ENCODE measurements at places on chromosomes 7 and 10.

- DNase-seq = no peak
These were observed 336.8 kb downstream of the LRRTM3 start for GRCh38 chr10:67262675-67263074.

GRCh38 chr7:17638727-17639126 is 301.6 kb downstream of the SNX13 start:
- DNase-seq = no peak

- DNase-seq = no peak
These were observed 855.9 kb downstream of the GRID1 start for GRCh38 chr10:85510682-85511081.

GRCh38 chr7:42102301-42102700 is 134.7 kb downstream of the GLI3 start:
- no peak for DNase-seq

GRCh38 chr7:525740-526139 is 6.1 kb upstream of the PDGFA start:
- DNase-seq = no peak

GRCh38 chr10:113027230-113027573 is 77.2 kb downstream of the TCF7L2 start:
- no peak for DNase-seq

- no peak for DNase-seq
These were observed 73.7 kb downstream of the WDFY4 start for GRCh38 chr10:48758411-48758810.

- no peak for DNase-seq
These were observed 35.7 kb downstream of the ITIH2 start for GRCh38 chr10:7738536-7739407.

DNA sequence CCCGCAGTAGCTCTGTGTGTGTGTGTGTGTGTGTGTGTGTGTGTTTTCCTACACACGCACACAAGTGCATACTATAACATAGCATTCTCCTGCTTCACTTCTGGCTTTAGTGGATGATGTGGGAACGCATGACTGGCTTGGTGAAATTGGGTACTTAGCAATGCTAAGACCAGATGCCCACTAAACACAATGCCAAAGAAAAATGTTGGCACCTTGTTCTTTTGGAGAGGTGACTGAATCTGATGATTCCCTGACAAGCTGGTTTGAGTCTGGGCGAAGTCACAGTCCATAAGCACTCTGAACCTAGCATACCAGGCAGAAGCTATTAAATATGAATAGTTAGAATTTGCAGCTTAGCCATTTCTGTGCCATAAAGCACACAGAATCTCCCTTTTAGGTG is 68.0 kb upstream of the CDCA7L start:
- no peak for DNase-seq

- no peak for DNase-seq
These were observed 123.3 kb downstream of the CELF2 start for GRCh38 chr10:11140963-11141362.

DNA sequence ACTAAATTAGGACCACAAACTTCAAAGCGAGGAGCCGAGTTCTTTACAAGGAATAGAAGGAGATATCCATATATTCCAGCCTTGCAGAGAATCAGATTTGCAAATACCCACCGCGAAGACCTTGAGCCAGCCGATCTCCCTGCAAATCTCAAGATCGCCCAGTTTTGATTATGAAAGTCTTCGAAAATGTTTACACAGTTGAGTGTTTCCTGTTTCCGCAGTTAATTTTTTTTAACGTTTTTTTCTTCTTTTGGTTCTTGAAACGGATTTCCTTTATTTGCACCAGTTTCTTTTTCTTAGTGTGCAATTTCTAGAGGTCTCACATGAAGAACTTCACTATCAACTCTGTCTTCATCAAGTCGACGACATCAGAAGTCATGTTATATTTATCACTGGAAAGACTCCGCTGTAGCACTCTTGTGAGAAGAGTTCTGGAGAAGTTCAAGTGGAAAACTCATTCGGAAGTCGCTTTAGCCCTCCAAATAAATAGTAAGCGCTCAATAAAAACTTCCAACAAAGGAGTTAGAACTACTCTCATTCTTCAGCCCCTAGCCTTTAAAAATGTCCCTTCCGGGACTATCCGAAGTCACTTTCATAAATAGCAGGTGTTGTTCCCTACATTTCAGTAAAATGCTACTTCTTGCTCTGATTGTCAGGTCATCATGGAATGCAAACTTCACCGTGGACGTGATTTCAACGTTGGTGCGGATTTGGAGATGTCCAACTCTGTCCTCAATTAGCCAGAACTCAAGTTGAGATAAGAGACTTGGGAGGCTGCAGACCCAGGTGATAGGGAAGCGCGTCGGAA is 11.9 kb upstream of the SPAG6 start:
- peak; percentile 62 for DNase-seq

DNA sequence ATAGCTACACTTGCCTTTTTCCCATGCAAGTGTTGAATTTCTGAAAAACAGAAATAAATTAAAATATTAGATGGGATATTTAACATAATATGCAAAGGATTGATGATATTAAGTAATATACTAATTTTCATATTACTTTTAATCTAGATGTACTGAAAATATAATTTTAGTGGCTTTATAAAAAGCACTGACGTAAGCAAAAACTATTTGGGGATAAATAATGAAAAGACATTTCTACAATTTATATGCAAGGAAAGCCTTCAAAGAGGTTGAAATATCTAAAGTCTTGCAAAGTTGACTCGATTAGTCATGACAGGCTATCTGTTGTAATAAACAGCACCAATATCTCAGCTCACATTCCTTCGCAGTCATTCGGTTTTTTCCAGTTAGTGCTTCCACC is 94.9 kb upstream of the ABCB5 start:
- DNase-seq = no peak

DNA sequence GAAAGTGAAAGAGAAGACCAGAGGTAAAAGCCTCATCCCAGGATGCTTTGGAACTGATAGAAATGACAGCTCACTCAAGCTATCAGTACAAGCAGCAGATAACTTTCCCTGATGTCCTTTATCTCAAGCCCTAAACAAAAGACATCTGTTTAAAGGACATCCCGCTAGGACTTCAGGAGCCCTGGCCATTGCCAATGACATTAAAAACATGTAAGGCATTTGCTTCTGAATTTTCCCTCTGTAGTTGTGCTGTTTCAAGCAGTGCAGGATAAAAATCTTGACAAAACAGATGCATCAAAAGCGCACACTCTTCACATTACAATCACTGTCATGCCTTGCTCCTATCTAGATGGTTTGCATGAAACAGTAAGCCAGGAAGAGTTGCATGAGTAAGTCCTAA is 159.8 kb downstream of the AOAH start:
- DNase-seq = no peak

DNA sequence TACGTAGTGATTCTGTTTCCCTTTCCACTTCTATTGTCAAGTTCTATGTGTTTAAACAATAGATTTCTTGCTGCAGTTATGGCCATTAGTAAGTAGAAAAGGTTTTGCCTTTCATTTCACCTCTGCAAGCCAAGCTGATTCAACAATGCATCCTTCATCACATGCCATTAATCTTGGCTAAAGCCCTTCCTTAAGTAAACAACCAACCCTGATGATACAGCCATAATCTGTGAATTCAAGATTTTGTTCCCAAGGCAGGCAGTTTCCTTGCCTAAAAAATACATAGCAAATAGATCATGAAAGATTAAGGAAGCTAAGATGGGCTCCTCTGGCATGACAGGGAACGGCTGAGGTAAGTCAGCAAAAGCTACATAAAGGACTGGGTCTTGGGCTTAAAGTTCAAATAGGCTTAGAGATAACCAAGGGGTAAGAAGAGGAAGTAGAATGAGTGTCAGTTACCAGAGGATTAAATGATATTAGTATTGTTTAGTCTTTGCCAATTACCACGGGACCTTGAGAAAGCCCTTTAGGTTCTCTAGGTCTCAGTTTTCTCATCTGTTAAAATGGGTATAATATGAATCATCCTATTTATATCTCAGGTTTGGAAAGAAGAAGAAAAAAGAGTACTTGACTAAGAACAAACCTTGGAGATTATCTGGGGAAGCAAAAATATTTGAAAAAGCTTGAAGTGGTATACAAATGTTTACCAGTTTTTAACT is 35.9 kb upstream of the ANK3 start:
- DNase-seq = no peak

GRCh38 chr7:127844165-127844564 is 187.1 kb downstream of the LRRC4 start:
- no peak for DNase-seq
